ENCODE measurements at places on chromosomes 2 and 18.

GRCh38 chr2:109173311-109174171, 44.5 kb downstream of the SH3RF3 start:
- DNase-seq, result no peak

GRCh38 chr2:197183355-197183754, 127.2 kb downstream of the ANKRD44 start:
- DNase-seq, result no peak

DNA sequence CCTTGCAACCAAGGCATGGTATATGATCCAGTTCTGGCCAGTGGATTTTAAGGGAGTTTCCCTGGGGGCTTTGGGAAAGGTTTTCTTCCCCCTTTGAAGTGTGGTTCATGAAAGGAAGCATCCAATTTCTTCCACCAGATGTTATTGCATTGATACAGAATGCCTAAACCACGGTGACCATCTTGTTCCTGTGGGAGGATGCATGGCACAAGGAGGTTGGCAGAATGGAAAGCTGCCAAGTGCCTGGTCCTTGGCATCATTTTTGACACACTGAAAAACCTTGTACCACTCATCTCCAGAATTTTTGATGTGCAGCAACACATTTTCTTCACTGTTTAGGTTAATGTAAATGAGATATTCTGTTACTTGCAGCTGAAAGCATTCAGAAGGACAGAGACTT, 55.2 kb upstream of the CXCR4 start:
- DNase-seq, result no peak

DNA sequence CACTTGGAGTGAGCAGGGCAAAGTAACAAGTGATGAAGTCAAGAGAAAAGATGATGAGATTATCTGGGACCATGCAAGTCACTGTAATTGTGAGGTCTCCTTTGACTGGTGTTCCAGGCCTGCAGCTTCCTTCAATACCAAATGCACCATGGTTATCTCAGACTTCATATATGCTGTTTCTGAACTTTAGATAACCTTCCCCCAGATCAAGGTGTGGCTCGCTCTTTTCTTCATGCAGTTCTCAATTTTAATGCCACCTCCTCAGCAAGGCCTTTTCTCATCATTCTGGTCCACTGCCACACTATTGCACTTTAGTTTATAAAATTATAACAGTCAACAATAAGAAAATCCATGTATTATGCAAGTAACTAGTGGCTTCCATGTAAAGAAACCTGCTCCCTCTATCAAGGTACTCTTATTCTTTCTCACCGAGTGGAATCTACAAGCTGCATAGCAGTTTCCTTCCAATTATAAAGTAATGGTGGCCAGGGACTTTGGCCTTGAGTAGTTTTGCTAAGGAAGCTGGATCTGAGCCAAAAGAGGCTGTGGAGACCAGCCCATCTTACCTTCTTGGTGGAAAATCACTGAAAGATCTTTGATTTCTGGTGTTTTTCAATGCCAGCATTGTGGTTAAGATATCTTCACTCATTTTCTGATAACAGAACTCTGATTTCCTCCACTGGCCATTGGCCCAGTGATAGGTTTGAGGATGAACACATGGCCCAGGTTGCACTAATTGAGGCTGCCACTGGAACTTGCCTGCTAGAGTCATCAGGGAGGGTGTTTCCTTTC, 113.6 kb downstream of the KCNE4 start:
- DNase-seq, result no peak

DNA sequence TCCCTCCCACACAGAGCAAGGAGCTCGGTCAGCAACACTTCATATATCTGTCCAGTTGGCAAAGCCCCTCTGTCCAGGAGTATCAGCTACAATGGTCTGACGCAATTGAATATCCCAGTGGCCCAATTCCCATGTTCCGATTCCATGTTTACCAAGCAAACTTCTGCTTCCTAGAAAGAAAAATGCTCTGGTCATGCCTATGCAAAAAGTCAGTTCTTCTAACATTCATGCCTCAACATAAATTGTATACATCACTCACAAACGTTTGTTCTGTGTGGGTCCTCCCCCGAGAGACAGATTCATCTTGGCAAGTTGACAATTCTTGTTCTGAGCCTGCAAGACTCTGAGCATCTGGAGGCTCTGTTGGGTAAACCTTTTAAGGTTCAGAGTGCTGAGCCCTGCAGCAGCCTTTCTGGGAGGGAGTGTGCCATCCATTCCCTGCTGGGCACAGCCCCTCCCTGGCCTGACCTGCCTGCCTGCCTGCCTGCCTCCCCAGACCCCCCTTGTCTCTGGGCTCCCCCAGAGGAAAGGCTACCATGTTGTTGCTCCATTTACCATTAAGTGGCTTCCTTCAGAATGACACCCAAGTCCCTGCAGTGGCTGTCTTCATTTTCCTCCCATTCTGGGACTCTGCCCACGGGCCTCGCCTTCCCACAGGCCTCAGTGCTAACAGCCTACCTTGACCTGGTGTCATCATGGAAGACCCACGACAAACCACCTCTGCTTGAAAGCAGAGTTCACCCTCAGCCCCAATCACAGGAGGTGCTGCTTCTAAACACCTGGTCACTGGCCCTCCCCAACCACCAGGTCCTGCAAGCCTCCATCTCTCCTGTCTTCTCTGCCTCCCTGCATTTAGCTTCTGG, 37.6 kb upstream of the TAF1B start:
- no peak for DNase-seq

GRCh38 chr2:239828192-239828972, 196.8 kb downstream of the NDUFA10 start:
- no peak for DNase-seq

GRCh38 chr18:62839874-62840713, 124.8 kb downstream of the PHLPP1 start:
- DNase-seq, result no peak

DNA sequence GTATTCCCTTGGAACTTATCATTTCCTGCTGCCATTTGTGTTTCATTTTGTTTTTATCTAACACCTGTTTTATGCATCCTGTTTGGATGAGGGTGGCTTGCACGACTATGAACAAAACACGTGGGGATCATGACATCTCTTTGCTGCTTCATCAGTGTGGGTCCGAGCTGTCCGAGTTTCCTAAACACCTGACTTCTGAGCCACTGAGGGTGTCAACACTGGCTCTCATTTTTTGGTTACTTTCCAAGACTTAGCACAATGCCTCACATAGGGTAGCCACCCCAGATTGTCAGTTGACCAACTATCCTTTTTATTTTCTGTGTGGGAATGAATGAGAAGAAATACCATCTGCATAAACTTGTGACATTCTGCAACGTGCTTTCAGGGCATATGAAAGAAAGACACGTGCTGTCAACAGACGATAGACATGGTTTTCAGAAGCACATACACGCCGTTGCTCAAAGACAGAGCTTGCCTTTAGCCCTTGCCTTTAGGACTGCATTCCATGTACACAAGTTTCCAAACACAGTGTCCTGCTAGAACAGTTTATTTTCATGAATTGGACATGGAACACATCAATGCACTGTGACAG, 166.7 kb downstream of the MYT1L start:
- no peak for DNase-seq

GRCh38 chr2:196108604-196109003, 40.0 kb upstream of the DNAH7 start:
- no peak for DNase-seq

- DNase-seq, result no peak
Observed at GRCh38 chr2:164110515-164110914, 374.7 kb upstream of the FIGN start.

- DNase-seq, result no peak
Observed at GRCh38 chr2:47654790-47655562, 128.0 kb upstream of the MSH6 start.

- DNase-seq, result no peak
Observed at GRCh38 chr2:110674620-110675555, 3.0 kb downstream of the BUB1 start.

- no peak for DNase-seq
Observed at GRCh38 chr2:83764447-83765005, 694.6 kb downstream of the SUCLG1 start.

- DNase-seq, result no peak
Observed at GRCh38 chr18:76953583-76954233, 131.4 kb downstream of the ZNF236 start.

DNA sequence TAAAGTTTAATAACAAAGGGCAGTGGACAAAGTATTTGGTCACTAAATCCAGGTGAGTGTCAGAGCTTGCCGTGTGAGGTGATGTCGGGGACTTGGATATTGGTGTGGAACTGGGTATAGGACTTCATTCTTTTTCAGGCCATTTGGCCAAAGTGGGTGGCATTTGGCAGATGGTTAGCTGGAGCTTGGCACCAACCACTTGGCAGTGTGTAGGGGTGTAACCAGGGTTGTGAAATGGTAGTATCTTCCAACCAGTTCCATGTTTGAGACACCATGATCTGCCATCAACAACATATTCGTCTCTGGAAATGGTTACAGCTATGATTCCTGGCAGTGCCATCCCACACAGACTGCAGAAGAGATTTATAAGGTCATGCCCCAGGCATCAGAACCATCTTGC, 113.9 kb downstream of the CCDC85A start:
- no peak for DNase-seq

- DNase-seq, result no peak
Observed at GRCh38 chr2:150473767-150474166, 13.7 kb downstream of the RND3 start.

DNA sequence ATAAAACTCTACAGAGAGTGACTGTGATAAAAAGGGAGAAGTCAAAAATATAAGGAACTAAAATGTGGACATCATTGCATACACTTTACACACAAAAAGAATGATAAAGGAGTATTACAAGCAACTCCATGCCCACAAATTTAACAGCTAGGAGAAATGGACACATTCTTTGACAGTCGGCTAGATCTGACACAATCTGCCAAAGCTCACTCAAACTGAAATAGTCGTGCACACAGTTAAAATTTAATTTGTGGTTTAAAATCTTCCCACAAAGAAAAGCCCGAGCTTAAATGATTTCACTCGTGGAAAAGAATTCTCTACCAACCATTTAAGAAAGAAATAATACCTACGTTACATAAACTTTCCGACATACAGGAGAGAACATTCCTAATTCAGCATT, 132.4 kb downstream of the ZAP70 start:
- no peak for DNase-seq

DNA sequence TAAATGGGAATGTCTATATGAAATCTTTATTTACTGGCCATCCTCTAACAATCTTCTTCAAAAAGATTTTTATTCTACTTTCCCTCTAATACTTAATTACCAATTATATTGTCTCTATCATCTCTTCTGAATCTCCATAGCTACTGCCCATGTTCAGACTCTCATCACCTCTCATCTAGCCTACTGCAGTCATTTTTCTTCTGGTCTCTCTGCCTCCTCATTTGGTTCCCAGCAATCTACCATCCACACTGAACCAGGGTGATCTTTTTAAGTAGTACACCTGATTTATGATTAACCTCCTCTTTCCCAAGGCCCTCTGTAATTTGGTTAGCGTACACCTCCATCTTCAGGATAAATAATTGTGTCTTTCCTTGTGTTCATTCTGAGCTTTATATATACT, 57.6 kb downstream of the NCKAP1 start:
- DNase-seq, result no peak

GRCh38 chr2:56191617-56192016, 7.8 kb downstream of the CCDC85A start:
- peak; percentile 15 for DNase-seq

- no peak for DNase-seq
Observed at GRCh38 chr2:54558188-54559005, 102.3 kb downstream of the SPTBN1 start.

DNA sequence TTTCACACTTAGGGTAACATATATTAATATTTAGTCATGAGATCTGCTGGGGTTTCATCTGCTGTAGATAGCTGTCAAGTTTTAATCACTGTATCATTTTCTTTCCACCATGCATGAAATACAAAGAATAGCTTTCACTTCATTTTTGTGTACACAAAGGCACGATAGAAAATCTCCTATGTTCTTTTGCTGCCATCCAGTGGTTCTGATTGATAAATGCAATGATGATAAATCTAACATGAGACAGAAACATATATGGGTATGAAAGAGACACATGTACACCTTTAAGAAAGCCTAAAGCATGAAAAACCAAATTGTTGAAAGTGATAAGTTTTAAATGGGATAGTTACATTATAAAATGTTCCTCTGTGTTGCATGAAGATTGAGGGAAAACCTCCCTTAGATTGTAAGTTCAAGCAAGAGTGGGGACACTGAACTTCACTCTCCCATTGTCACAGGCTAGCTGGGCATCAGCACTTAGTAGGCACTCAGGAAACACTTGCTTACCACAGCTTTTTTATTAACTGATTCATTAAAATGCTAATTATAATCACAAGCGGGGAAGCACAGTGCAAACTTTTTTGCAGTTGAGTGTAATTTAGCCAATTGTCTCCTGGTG, 31.2 kb downstream of the C1D start:
- peak; percentile 64 for DNase-seq

DNA sequence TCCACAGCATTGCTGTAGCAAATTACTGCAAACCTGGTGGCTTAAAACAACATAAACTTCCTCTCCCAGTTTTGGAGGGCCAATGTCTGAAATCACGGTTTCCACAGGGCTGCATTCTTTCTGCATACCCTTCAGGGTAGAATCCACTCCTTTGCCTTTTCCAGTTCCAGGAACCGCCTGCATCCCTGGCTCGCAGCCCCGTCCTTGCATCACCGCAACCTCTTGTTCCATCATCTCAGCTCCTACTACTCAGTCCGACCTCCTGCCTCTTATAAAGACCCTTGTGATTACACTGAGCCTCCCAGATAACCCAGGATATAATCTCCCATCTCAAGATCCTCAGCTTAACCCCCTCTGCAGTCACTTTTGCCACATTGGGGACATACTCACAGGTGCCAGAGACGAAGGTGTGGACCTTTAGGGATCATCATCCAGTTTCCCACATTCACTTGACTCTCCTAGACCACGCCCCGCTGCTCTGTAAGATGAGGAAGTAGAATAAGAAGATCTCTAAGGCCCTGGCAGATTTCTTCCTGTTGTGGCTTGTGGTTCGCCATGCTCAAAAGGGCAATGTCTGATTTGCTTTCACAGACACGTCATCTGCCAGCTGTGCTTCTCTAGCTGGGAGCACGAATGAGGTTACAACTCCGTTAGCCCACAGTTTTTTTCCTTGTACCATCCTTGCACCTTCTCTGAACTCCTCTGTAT, 103.6 kb upstream of the AGAP1 start:
- DNase-seq, result peak; percentile 46

DNA sequence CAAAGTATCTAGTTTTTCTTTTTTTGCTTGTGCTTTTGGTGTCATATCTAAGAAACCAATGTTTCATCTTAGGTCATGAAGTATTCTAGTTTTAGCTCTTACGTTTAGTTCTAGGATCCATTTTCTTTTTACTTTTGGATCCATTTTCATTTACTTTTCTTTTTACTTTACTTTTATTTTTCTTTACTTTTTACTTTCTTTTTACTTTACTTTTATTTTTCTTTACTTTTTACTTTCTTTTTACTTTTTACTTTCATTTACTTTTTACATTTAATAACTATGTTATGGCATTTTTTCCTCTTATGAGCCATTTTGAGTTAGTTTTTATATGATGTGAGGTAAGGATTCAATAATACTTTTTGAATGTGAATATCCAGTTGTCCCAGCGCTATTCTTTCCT, 213.4 kb downstream of the ZFP36L2 start:
- DNase-seq, result no peak

GRCh38 chr18:11672846-11673454, 16.1 kb upstream of the GNAL start:
- DNase-seq, result no peak
